Stimulated activated CD8-positive, alpha-beta memory T cell treated with anti-CD3 and anti-CD28 coated beads, Interleukin-2, amount 100 ng/mL, for 1 hour (primary cell): ENCODE measurements at places on chromosomes 5 and 9.

GRCh38 chr9:127212453-127212852 is 52.1 kb upstream of the GARNL3 start:
- DNase-seq, result no peak

DNA sequence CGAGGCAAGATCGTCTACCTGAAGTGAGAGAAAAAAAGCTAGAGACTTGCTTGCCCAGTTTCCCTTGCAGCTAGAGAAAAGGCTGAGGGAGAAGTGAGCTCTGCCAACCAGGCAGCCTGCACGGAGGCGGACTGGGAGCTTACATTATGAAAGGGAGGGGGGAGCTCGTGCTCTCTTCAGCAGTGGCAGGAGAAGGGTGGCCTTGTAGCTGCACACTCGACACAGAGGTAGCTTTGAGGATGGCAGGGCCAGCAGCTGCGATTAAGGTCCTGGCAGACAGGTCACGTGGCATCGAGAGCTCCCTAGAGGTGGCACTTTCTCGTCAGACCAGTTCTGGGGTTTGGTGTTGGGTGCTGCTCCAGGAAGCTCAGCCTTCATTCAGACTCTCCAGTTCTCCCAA is 26.7 kb downstream of the APBA1 start:
- no peak for DNase-seq

GRCh38 chr5:179862891-179863290 is 4.3 kb upstream of the MRNIP start:
- DNase-seq, result no peak

DNA sequence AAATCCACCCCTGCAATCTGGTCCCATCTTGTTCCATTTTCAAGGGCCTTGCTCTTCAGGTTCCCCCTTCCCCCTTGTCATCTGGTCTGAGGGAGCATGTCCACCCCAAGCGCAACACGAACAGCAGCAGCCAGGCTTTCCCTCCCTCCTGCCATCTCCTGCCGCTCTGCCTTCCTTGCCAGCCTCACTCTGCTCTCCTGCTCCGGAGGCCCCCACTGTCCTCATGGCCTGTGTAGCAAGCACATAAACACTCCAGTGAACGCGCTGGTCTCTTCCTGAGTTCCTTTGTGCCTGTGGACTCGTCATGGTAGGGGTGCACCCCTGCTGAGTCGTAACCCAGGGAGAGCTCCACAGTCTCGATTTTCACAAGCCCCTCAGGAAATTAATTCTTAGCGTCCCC is 29.9 kb downstream of the TENT4A start:
- no peak for DNase-seq

DNA sequence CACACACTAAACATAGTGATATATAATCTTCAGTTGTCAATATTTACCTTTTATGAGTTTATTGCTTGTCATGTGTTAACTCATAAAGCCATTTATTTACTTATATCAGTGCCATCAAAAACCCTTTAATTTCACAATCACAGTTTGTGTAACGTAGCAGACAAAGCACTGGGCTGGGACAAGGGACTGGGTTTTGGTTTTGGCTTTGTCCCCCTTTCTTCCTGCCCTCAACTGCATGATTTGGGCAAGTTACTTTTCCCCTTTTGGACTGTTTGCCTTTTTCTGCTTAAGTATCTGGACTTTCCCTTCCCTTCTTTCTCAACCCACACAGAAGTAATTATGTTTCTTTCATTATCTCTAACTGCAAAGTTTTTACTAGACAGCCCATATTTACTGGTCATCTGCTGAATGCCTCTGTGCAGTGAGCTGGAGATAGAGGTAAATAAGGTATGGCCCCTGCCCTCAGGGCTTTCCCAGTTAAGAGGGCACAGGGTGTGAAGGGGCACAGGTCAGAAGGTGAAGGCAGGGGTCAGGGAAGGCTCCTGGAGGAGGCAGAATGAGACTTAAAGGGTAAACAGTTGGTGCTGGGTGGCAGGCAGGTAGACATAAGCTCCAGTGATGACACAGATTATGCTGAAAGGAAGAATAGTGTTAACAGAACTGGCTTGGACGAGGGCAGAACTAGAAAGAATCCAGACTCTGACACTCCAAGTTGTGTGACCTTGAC is 14.8 kb upstream of the NR3C1 start:
- DNase-seq, result no peak

- no peak for DNase-seq
Measured at GRCh38 chr9:79129865-79130480, 441.8 kb upstream of the TLE4 start.

DNA sequence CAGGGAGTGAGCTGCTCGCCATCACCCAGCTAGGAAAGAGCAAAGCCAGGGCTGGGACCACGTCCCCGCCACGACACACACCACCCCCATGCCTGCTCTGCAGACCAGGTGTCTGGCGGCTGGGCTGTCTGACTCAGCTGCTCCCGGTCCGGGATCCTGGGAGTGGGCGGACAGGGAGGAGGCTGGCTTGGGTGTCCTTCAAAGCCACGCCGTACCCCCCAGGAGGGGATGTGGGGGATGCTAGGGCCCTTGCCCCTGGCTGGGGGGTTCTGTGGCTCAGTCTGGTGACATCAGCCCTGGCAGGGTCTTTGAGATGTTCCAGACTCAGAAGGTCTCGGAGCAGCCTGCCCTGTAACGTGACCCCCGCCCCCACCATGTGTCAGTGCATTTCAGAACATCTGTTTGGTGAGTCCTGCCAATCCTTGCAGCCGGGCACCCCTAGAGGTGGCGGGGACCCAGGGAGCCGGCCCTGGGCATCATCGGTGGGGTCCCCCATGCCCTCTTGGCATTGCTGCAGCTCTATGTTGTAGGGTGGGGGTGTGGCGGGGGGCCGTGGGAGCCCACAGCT is 62.3 kb downstream of the HMCN2 start:
- no peak for DNase-seq

- DNase-seq, result no peak
Measured at GRCh38 chr5:148730270-148730669, 75.9 kb upstream of the HTR4 start.

GRCh38 chr5:106680330-106680729 is 990.4 kb downstream of the EFNA5 start:
- no peak for DNase-seq

DNA sequence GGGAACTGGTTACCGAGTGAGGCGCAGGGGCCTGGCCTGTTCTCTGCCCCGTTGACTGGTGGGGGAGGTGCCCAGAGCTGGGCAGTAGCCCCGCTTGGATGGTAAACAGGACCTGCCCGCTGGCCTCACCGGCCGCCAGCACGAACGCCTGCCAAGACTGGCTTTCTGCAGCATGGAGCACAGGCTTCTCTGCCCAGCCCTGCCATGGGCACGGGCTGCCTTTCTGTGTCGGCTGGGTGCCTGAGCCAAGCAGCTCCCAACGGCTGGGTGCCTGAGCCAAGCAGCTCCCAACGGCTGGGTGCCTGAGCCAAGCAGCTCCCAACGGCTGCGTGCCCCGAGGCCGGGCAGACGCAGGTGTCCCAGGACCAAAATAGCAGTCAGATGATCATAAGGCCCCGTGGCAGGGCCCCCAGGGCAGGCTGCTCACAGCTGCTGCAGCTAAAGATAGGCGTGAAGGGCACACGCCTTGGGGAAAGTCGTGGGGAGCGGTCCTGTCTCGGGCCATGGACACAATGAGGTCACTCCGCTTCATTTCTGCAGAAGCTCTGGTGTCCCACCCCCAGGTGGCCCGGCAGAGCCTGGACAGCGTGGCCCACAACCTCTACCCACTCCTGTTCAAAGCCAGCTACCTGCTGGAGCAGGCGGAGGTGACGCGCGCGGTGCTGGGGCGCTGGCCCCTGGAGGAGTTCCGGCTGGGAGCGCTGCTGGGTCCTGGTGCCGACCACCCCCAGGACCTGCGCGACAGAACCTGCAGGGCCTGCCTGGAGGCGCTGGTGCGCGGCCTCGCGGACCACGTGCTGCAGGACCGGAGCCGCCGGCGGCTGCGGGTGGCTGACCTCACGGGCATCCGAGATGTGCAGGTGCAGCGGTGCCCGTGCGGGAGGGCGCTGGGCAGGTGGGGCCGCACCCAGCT is at the start of gene LRRC14B:
Gene LRRC14B (plus strand): TSS at position 460 of the 913 bp plus-strand sequence. CDS start 44 bp downstream, at position 504.
- DNase-seq, result no peak

- no peak for DNase-seq
Measured at GRCh38 chr5:104171958-104172690, 609.5 kb upstream of the NUDT12 start.

GRCh38 chr5:91296674-91297143 is 86.4 kb downstream of the ARRDC3 start:
- no peak for DNase-seq

- no peak for DNase-seq
Measured at GRCh38 chr9:124345063-124345462, 70.2 kb downstream of the PSMB7 start.

- DNase-seq, result no peak
Measured at GRCh38 chr5:96076451-96076850, 114.8 kb upstream of the ELL2 start.

DNA sequence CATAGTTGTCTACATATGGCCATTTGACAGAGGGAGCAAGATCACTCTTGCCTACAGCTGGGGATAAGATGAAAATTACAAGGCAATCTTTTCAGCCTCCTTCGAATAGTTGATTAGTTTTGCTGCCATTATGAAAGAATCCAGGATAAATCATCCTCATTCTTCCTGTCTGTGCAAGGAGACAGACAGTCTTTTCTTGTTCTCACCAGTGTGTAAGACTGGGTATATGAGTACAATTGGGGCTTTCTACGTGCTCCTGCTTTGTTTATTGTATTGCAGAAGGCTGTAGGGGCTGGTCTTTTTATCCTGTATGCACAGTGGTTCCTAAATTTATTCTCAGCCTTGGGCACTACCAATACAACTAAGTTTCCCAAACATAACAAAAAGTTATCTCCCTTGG is 76.8 kb downstream of the SPEF2 start:
- no peak for DNase-seq

GRCh38 chr5:150645070-150645700 is 4.7 kb downstream of the SYNPO start:
- DNase-seq, result no peak

DNA sequence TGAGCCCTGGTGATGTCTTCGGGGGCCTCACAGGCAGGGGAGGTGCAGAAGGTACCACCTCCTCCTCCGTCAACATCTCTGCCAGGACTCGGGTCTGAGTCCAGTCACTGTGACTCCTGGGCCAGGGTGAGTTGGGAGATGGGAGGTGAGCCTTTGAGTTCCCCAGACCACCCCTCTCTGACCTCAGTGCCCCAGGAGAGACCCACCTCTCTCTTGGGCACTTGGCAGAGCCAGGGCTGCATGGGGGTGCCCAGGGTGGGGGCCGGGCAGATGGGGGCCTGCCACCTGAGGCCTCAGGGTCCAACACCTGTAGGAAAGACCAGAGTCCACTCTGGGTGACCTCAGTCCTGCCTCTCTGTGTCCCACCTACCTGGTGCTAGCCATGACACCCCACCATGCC is 6.8 kb downstream of the KIF12 start:
- no peak for DNase-seq

DNA sequence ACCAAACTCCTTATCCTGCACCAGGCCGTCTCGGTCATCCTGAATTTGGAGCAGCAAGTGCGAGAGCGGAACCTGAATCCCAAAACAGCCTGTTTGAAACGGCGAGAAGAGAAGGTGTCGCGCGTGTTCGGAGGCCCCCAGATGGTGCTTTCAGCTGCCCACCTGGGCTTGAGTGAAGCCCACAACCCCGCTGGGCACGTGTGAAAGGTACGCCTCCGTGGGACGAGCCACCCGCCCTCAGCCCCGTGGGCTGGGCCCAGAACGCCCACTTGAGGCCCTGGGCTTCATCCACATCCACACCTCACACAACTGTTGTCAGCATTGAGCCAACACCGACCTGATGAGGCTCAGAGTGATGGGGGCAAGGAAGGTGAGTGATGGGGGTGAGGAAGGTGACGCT is 72.8 kb downstream of the INSL6 start:
- no peak for DNase-seq

DNA sequence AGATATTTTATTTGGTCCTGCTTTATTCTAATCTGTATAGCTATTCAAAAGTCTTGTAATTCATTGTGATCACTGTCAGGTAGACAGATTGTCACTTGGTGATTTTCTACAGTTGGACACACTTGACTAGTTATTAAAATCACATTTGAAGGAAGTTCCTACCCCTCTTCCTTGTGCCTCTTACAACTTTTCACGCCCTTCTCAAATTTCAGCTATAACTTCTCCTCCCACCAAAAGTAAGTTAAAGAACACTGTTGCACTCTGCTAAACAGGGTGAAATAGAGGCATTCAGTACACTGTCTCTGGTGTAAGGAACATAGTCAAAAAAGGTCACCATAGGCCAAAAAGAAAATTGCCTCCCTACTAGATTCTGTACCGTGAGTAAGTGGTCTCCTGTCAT is 142.1 kb upstream of the POU5F2 start:
- no peak for DNase-seq

DNA sequence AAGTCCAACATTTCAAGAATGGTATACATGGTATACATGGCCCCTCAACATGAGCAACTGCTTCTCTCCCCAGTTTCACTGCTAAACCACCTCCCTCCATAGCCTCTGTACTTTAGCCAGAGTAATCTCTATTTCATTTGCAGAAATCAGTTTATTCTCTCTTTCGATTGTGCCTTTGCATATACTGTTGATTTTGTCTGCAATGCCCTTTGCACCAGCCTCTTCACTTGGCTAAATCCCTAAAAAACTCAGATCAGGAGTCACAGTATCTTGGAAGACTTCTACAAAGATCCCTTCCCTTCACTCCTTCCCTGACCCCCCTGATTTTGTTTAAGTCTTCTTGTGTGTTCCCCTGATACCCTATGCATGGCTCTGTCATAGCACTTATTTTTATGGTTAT is 4.9 kb upstream of the CCNG1 start:
- no peak for DNase-seq

DNA sequence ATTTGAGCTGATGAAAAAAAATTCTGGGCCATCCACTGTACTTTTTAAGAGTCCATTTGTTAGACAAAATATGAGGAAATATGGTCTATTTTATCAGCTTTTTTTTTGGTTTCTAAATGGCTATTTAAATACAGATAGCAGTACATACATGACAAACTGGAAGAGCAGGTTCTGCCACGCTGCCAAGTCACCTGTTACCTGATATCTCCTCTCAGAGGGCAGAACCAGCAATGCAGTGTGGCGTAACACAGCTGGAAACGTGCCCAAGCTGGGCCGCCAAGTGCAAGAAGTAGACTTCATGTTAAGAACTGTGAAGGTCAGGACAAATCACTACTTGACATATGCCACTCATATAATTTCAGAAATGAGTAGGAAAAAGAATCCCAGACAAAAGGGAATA is 8.1 kb downstream of the MCIDAS start:
- no peak for DNase-seq

DNA sequence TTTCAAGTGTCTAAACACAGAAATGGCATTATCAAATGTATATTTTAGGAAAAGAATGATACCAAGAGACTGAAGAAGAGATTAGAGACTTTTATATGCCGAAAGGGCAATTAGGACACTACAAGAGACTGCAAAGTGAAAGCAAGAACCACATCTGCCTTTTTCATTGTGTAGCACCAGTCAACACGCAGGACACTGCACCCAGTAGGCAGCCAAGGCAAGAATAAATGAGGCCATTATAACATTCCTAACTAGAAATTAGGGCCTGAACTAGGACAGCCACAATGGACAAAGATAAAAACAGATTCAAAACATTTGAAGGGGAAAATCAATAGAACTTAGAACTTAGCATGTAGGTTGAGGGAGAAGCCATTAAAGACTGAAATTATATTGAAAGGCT is 10.8 kb downstream of the CETN3 start:
- DNase-seq, result no peak
